H7 (cell line): ENCODE measurements at places on chromosomes 6 and 20. TPM values are rescaled to one million over a fixed set of nuclear protein-coding genes. Genes with fewer than 3 reads are reported as not detected.

GRCh38 chr6:116461932-116462885 is 1.0 kb downstream of the CALHM6 start:
- DNase-seq = peak; percentile 87

DNA sequence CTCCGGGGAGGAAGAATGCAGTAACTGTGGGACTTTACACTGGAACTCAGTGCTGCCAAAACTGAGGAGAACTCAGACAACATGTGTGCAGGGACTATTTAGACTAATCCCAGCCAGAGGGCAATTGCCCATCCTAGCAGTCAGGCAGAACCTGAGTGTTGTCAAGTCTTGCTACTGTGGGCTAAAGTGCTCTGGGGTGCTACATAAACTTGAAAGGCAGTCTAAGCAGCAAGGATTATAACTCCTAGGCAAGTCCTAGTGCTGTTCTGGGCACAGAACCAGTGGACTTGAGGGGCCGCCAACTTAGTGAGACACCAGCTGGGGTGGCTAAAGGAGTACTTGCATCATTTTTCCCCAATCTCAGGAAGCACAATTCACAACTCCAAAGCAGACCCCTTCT is 363.8 kb upstream of the PTCHD4 start:
- no peak for DNase-seq

DNA sequence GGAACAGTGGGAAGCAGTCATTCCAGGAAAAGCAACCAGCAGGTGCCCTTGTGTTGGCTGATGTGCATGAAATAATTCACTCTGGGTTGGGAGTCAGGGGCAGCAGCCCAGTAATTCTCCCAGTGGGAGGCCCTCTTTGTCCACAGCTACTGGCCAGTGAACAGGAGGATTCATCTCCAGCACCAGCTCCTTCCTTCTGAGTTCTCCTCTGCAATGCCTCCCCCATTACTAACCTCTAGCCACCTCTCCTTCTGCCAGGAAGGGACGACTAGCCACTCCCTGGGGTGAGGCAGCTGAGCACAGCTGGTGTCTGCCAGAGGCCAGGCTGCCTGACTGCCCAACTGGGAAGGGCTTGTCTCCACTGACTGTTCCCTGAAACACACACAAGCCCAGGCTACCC is 12.5 kb upstream of the R3HDML start:
- peak; percentile 49 for DNase-seq

DNA sequence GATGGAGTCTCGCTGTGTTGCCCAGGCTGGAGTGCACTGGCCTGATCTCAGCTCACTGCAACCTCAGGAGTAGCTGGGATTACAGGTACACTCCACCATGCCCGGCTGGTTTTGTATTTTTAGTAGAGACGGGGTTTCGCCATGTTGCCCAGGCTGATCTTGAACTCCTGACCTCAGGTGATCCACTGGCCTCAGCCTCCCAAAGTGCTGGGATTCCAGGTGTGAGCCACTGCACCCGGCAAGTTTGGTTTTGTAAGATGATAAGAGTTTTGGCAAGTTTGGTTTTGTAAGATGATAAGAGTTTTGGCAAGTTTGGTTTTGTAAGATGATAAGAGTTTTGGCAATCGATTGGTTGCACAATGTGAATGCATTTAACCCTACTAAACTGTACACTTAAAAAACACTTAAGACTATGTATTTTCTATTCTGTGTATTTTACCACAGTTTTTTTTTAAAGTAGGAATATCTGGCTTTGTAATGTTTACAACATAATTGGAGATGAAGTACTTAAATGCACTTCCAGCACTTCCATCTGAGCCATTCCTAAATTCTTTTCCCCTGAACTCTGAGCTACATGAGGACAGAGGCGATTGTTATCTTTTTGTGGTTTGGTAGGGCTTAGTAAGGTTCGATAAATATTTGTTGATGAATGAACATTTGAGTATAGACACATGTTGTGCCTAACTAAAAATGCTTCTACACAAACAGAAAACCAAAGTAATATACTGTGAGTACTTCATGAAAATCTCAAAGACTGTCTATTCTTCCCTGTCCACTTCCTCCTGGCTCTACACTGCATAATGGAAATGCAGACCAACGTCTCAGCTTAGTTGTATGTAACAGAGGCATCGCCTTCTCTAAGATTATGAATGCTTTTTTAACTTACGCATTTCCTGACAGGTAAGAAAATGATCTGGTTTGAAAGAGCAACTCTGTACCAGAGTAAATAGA is 18.8 kb downstream of the SAMHD1 start:
- no peak for DNase-seq

GRCh38 chr6:34709386-34709785 is 12.8 kb upstream of the ILRUN start:
- DNase-seq = peak; percentile 28

Gene BPIFB1
- not detected in 2 replicates for total RNA-seq

Gene OR2H2
- not detected in 2 replicates for total RNA-seq
